ENCODE measurements at places on chromosomes 1 and 21.

DNA sequence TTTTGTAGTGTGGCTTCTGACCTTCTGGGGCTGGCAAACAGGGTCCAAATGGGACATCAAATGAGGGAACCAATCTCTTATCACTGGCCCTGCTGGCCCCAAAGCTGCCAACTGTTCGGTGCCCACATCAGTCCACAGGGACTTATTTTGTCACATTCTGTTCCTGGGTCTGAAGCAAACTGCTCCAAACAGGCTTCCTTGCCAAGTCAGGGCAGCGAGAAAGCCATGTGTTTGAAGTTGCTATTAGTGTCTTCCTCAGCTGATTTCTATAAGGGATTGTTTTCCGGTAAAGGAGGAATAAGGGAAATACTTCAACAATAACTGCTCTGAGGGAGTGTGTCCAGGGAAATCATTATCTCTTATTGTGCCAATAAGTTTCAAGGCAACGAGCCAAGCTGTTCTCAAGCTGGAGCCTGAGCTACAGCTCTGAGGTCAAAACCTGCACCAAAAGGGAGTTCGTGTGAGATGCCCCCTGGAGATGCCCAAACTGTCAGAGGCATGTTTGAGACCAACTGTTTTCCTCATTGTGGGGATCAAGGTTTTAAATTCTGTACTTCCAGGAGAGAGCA lies 381.4 kb upstream of the PROX1 start:
- DNase-seq: no peak

DNA sequence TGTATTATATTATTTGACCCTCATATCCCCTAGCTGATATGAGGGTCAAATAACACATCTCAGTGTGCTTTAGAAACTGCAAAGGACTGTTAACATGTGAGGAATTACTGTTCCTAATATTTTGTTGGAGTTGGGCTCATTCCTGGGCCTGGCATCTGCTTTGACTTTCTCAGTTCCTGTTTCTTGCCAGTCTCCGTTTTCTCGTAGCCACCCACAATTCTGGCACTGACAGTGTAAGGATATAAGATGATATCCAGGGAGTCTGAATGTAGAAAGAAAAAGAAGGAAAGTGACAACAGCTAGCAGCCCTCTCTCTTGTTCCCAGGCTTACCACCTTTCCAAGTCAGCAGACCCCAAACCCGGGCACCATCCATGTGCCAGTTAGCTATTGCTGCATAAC lies 54.4 kb upstream of the SCMH1 start:
- DNase-seq: no peak

DNA sequence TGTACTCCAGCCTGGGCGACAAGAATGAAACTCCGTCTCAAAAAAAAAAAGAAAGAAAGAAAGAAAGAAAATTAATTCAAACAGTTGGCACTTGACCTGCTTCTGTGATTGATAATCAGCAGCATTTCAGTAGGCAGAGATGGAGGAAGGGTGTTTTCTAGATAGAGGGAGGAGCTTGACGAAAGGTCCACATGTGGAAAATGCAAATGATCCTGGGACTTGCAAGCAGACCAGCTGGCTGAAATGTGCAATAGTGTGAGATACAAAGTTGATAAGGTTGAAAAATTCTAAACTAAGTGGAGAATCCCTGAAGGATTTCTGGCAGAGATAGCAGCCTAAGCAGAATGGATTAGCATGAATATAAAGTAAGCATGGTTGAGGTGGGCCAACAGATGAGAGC lies 4.2 kb downstream of the ELAPOR1 start:
- no peak for DNase-seq

DNA sequence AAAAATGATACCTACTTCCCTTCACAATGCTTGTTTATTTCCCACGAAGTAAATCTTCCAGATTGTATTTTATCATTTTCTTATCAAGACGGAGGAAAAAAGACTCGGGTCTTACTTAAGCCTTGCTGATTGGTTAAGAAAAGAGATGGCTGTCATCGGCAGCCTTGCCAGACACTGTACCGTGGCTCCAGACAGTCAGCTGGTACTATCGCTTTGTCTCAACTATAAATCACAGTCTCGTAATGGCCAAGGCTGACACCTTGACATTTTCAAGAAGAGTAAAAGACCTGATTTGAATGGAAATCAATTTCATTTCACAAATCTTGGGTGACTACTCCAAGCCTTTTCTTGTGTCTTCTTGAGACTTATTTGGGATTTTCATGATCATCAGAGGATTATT lies 868.0 kb downstream of the USP25 start:
- DNase-seq: no peak

GRCh38 chr1:10504249-10504648 lies 29.5 kb downstream of the PEX14 start:
- no peak for DNase-seq

- no peak for DNase-seq
These were observed 5.0 kb downstream of the SPATA46 start for GRCh38 chr1:162371611-162372010.

GRCh38 chr1:1907098-1907736 lies 7.8 kb upstream of the CALML6 start:
- DNase-seq: no peak

- DNase-seq: no peak
These were observed 21.5 kb upstream of the LEFTY2 start for GRCh38 chr1:225962440-225962975.

- DNase-seq: no peak
These were observed 9.8 kb downstream of the C1orf74 start for GRCh38 chr1:209774592-209774991.
